ENCODE measurements at places on chromosomes 7 and 10.

- DNase-seq, result no peak
Observed at GRCh38 chr7:156479596-156479995, 161.0 kb upstream of the RNF32 start.

GRCh38 chr7:31883761-31884164 is 186.4 kb downstream of the PDE1C start:
- DNase-seq, result no peak

- DNase-seq, result no peak
Observed at GRCh38 chr10:62278441-62278910, 9.8 kb upstream of the RTKN2 start.

- no peak for DNase-seq
Observed at GRCh38 chr7:29970158-29970557, 19.4 kb downstream of the SCRN1 start.

DNA sequence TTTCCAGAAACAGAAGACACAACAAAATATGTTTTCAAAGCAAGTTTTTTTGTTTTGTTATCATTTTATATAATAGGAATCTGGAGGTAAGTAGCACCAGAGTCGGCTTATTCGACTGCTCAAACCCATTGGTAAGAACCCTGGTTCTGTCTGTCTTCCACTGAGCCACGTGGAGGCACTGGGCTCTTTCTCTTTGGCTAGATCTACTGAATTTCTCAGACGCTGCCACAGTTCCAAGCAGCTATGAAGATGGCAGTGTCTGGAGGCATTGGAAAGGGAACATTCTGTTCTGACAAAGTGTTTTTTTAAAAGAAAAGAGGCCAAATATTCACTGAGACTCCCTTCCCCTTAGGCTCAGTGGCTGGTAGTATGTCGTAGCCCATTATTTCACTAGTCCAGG is 338.8 kb downstream of the NRG3 start:
- no peak for DNase-seq

DNA sequence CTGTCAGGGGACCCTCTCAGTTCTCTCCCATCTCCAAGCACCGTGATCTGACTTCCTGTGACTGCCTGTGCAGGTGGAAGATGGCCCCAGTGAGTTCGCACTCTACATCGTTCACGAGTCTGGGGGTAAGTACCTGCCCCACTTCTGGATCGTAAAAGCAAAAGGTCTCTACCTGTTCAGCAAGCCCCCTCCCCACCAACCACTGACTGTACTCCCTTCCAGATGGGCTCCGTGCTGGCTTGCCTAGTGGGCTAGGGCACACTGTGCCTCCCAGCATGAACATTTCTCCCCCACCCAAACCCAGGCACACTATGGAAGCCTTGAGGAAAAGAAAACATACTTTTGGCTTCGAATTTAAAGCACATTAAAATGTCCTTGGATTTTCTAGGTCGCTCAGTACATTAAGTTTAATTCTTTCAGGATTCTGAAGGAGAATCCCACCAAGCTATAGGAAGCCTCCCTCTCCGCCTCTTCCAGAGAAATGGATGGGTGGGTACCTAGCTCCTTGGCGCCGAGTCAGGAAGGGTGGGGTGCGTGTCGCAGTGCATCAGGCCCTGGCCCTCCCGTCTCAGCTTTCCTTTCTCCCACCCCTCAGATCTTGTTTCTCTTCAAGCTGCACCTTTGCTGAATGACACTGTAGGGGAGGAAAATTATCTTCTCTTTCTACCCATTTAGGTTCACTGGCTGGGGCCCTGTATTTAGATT is 11.0 kb upstream of the ZNF22 start:
- no peak for DNase-seq

GRCh38 chr10:14700546-14700945 is 74.2 kb downstream of the FAM107B start:
- DNase-seq, result no peak

DNA sequence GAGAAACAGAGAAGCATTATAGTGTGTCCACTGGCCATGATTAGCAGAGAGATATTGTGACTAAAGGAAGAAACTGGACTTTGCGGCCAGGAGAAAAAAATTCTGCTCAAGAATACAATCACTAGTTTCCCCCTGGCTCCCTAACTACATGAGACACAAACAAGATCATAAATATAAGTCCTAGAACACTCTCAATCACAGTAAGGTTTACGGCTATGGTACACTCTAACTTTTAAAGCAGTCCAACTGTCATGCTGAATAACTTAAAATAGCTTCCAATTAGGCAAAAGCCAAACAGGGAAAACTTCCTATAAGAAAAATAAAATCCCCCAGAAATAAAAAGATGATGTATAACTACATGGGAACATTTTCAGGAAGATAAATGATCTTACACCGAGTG is 132.1 kb downstream of the STRA8 start:
- no peak for DNase-seq

GRCh38 chr10:107011105-107011504 is 153.4 kb downstream of the SORCS1 start:
- DNase-seq, result no peak

DNA sequence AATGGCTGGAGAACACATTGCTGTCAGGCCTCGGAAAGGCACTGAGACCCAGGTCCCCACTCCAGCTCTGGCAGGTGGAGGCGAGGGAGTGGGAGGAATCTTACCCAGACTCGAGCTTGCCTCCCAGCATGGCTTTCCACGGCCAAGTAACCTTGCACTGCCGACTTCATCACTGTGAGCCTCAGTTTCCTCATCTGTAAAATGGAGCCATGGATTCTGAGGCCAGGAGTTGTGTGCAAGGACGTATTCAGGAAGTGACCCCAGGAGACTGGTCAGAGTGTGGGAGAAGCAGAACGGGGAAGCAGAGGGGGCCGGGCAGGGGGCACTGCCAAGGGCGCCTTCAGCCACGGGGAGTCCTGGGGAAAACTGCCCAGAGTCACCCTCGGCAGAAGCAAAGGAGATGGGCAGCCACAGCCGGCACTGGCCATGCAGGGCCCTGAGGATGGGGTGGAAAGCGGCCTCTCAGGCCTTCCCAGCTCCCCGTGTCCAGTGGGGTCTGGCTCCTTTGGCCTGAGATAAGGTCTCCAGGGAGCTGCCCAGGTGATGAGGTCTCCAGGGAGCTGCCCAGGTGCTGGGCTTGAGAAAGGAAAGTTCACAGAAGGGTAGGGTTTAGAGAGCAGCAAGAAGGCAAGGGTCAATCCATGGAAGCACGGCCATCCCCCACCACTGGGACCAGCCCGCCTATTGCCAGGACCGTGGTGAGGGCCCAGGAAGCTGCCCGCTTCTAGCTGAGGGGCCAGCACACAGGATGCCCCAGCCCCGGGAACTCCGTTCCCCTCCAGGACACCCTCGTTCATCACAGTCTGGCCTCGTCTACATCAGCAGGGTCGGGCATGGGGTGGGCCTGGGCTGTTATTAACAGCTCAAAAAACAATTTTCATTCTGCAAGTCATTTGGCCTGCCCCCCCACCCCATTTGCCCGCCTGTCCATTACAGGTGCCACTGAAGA is 34.3 kb upstream of the EN2 start:
- no peak for DNase-seq

Data from NCI-H187 treated with DMSO at 0.1 percent for 48 hours (cell line).